Brain microvascular endothelial cell (primary cell): ENCODE measurements at places on chromosomes 16 and 17.

DNA sequence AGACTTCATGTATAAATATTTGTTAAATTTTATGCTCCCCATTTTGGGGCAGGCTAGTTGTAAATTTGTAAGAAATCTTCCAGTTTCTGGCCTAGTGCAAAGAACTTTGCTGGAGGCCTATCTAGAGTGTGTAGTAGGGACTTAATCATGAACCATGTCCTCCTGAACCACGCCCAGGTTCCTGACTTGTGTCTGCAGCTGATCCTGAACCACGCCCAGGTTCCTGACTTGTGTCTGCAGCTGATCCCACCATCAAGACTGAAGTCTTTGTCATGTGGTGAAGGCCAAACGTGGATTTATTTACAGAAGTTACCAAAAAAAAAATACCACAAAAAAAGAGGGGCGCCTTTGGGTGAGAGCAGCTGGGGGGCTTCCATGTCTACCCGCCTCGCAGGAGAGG lies 33.1 kb downstream of the LMF1 start:
- DNase-seq, result no peak

DNA sequence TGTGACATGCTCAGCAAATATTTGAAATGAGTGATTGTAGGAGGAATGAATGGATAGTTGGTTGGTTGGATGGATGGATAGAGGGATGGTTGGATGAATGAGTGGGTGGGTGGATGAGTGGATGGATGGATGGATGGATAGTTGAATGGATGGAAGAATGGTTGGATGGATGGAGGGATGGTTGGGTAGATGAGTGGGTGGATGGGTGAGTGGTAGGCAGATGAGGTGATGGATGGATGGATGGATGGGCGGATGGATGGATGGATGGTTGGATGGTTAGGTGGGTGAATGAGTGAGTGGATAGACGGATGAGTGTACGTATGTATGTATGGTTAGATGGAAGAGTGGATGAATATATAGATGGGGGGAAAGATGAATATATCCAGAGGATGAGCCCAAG lies 137.7 kb downstream of the RBFOX1 start:
- no peak for DNase-seq

DNA sequence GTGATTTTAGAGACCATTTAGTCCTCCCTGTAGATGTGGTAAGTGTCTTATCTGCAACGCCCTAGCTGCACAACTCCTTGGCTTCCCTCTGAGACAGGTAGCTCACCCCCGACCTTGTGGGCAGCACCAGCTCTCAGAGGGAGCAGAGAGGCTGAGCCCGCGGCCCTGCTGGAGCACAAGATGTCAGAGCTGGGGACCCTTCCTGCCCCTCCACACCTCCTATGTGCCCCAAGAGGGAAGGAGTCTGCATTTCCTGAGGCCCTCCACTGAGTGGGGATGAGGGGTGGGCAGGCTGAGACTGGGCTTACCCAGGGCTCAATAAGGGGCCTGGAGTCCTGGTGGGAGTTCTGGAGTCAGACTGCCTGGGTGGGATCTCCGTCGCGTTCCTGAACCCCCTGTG lies 12.2 kb upstream of the ADGRG1 start:
- DNase-seq, result no peak

- no peak for DNase-seq
These were observed 15.0 kb upstream of the KCNJ18 start for GRCh38 chr17:21677126-21677910.

- no peak for DNase-seq
These were observed 32.8 kb downstream of the TANC2 start for GRCh38 chr17:62998665-62999393.

DNA sequence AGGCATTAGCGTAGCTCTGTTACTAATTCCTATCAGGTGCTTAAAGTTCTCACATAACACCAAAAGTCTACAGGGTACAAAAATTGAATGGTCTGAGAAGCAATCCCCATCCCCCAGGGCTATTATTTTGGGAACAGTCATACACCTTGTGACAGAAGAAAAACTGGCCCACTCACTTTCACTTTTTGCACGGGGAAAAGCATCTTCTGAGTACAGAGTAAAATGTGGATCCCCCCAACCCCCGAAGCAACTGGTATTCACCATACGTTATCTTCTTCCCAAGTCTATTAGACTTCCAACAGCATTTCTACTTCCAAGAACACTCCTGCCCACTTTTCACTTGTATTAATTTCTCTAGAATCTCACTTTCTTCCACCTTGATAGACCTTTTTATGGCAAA lies 11.8 kb downstream of the GGA3 start:
- DNase-seq, result no peak

DNA sequence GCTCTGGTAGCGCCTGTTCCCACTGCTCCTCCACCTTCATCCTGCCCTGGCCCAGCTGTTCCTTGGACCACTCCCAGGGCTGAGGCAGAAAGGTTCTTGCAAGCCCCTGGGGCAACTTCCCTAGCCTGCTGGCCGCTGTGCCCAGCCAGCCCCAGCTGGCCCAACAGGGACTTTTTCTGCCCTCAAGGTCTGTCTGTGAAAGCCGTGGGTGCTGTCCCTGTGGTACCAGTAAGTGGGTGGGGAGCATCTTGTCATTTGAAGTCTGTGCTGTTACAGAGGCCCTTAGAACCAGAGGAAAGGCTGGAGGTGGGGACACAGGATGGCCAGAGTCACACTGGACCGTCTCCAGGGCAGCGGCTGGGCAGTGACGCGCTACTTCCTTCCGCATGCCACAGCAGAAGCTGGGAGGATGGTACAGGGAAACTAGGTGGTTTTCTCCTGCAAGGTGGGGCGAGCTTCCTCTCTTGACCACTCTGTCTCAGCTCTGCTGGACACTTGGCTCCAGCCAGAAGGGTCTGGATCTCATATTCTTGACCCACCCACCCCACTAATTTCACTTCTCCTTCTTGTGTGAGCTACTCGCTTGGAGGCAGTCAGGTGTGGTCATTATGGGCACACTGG lies 87.8 kb downstream of the PLCG2 start:
- DNase-seq, result no peak

- no peak for DNase-seq
These were observed 684 bp upstream of the NUDT16L1 start for GRCh38 chr16:4692460-4693295.
